ENCODE measurements at places on chromosomes 1 and 21.

DNA sequence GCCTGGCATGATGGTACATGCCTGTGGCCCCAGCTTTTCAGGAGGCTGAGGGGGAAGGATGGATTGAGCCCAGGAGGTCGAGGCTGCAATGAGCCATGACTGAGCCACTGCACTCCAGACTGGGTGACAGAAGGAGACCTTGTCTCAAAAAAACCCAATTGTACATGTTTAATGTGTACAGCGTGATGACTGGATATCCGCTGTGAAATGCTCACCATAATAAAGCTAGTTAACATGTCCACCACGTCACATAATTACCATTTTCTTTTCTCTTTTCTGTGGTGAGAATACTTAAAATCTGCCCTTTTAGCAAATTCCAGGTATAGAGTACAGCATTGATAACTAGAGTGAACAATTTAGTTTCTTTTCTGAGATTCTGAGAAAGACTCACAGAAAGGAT lies 24.0 kb downstream of the TMPRSS2 start:
- H3K4me1 ChIP-seq, result no peaks in the 10 kb centered on the region
- H3K4me3 ChIP-seq, result no peak overlapping the region
- H3K27ac ChIP-seq, result no peak overlapping the region
- no peak for DNase-seq
- H3K36me3 ChIP-seq, result no peaks in the 10 kb centered on the region

DNA sequence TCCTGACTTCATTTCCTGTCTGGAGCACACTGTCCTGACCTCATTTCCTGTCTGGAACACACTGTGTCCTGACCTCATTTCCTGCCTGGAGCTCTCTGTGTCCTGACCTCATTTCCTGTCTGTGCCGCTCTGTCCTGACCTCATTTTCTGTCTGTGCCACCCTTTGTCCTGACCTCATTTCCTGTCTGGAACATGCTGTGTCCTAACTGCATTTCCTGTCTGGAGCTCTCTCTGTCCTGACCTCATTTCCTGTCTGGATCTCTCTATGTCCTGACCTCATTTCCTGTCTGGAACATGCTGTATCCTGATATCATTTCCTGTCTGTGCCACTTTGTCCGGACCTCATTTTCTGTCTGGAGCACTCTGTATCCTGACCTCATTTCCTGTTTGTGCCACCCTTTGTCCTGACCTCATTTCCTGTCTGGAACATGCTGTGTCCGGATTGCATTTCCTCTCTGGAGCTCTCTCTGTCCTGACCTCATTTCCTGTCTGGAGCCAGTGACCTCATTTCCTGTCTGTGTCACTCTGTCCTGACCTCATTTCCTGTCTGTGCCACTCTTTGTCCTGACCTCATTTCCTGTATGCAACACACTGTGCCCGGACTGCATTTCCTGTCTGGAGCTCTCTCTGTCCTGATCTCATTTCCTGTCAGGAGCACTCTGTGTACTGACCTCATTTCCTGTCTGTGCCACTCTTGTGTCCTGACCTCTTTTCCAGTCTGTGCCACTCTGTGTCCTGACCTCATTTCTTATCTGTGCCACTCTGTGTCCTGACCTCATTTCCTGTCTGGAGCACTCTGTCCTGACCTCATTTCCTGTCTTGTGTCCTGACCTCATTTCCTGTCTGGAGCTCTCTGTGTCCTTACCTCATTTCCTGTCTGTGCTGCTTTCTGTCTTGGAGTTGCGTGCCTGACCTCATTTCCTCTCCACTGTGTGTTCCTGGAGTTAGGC lies 27.6 kb downstream of the SKI start:
- H3K36me3 ChIP-seq, result no peaks in the 10 kb centered on the region
- no peaks in the 10 kb centered on the region for H3K27me3 ChIP-seq
- DNase-seq, result no peak
- H3K4me1 ChIP-seq, result peaks cover 56% of the 10 kb centered on the region

DNA sequence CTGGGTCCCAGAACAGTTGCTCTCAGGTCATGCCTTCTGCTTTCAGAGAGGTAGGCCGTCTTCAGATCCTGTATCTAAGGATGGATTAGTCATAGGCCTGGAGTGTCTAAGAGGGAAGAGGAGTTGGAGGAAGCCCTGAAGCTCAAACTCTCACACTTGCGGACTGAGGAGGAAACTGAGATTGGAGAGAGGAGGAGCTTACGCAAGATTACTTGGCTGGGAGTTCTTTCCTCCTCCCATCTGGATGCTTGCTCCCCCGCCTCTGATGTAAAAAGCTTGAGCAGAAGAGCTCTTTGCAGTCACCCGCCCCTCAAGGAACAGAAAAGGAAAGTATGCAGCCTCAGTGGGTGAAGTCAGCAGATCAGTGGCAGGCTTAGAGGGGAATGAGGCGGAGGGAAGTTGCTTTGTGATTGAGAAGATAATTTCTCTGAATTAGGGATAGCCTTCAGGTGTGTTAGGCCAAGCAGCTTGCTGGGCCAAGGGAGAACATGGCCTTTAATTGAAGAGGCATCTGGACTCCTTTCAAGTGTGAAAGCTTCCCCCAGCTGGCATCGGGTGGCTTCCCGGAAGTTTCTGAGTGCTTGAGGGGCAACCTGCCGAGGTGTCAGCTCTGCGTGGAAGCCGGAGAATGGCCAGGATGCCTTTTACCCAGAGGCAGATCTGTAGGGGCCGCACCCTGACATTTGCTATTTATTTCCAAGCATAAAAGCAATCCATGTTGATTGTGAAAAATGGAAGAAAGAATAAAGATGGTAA lies 6.6 kb downstream of the ADORA1 start:
- no peak for DNase-seq
- H3K27me3 ChIP-seq, result no peaks in the 10 kb centered on the region
- H3K4me3 ChIP-seq, result no peak overlapping the region
- no peaks in the 10 kb centered on the region for H3K36me3 ChIP-seq
- H3K27ac ChIP-seq, result no peak overlapping the region

DNA sequence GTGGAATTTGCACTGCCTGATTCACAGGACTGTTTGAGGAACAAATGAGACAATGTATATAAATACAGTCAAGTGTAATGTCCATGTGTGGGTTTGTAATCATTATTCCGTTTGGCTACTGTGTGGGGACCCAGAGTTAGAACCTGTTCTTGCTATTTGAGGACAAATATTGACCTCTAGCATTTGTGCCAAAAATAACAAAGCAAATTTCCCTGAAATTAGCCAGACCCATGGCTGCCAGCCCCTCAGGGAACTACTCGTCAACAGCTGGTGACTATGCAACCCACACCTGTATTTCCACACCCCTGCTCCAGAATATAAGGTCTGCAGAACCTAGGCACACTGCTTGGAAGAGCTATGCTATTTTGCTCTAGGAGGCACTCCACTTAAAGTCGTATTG lies 70.7 kb downstream of the KCNJ6 start:
- H3K27ac ChIP-seq, result no peak overlapping the region
- DNase-seq, result no peak
- H3K36me3 ChIP-seq, result no peaks in the 10 kb centered on the region

DNA sequence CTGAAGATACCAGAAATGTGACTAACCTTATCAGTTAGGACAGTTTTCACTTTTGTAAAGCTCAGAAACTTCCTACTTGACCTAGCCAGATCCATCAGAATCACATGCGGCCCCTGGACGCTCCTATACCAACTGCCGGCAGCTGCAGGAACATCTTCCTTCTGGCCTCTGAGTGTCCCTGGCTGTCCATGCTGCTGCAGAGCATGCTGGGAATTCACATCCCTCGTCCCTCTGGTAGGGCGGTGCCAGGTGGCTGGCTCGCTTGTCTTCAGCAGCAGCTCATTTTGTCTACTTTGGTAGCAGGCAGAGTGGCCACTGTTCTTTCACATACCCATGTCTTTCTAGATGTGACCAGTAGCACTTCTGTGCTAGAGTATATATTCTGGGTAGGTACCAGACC lies 34.4 kb downstream of the HHAT start:
- peak overlapping the region; percentile 9 for H3K27ac ChIP-seq
- no peaks in the 10 kb centered on the region for H3K27me3 ChIP-seq
- no peak overlapping the region for H3K4me3 ChIP-seq
- DNase-seq, result no peak
- H3K4me1 ChIP-seq, result peaks cover 29% of the 10 kb centered on the region
- H3K36me3 ChIP-seq, result no peaks in the 10 kb centered on the region

- H3K27me3 ChIP-seq, result no peaks in the 10 kb centered on the region
- no peaks in the 10 kb centered on the region for H3K36me3 ChIP-seq
- no peak overlapping the region for H3K4me3 ChIP-seq
Observed at GRCh38 chr1:92476071-92476631, 10.6 kb downstream of the GFI1 start.

GRCh38 chr1:231393668-231394067 lies 28.4 kb downstream of the EGLN1 start:
- H3K4me3 ChIP-seq, result no peak overlapping the region
- H3K36me3 ChIP-seq, result no peaks in the 10 kb centered on the region

DNA sequence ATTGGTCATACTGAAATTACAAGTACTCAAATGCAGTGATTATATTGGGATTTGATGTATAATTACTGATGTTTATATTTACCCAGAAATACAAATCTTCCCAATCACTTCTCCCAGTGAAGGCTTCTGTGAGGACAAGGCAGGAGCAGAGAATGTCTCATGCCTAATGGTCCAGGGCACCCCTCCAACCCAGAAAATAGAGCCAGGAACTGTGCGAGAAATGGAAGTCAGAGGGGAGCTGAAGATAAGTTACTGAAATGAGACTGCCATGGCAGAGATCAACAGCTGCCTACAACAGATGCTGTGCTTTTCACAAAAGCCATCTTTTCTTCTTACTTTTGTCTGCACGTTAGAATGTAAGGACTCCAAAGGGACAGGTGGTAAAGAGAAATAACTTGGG lies 171.2 kb downstream of the TTLL7 start:
- no peak overlapping the region for H3K4me3 ChIP-seq
- no peak for DNase-seq
- H3K27me3 ChIP-seq, result no peaks in the 10 kb centered on the region
- H3K27ac ChIP-seq, result no peak overlapping the region
- no peaks in the 10 kb centered on the region for H3K4me1 ChIP-seq
- no peaks in the 10 kb centered on the region for H3K36me3 ChIP-seq

All from tibial nerve (tissue), 4 donors.